ENCODE measurements at places on chromosomes 16 and 17.

DNA sequence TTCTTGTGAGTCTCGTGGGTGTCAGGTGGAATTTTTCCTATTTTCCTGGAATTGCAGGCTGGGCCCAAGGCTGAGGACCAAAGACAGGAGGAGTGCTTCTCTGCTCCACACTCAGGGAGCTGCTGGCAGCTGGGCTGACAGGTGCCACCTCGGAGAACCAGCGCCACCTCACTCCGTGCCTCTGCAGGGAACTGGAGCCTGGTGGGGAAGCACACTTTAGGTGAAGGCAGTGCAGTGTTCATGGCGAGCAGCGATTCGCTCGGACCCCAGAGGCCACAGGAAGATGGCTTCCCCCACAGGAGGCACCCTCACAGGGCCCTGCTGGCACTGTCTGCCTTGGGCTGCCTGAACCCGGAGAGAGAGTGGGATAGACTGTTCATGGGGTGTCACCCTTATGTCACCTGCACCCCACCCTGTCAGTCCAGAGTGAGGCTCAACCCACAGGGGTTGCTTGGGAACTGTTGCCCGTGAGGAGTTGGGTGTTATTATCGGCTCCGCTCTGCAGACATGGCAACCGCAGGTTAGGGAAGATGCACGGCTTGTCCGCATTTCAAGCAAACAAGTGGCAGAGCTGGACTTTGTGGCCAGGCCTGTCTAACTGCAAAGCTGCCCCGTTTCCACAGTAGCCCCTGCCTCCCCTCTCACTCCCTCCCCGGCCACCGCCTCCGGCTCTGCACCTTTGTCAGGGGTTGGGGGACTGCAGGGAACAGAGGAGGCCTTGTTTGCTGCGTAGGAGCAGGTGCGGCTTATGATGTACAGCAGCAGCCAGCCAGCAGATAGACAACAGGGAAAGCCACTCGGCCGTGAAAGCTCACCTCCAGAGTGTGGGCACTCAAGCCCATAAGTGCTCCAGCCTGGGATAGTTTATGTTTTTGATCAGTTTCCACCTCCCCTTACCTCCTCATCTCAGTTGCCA, 15.5 kb downstream of the TBC1D24 start:
- DNase-seq = no peak

DNA sequence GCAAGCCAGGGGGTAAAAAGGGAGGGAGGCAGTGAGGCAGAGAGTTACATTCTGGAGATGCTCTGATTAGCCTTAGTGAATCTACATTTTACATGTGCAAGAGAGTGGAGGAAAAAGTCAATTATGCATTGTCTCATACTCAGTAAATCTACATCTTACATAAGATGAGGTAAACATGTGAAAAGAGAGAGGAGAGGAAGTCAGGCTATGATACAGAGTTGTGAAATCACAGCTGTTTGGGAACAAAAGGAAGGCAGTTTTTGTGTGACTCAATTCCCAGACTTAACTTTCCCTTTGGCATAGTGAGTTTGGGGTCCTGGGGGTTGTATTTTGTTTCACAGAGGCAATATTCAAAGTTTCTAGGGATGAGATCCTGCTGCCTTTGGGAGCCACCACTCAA, 67.8 kb downstream of the GP2 start:
- no peak for DNase-seq

DNA sequence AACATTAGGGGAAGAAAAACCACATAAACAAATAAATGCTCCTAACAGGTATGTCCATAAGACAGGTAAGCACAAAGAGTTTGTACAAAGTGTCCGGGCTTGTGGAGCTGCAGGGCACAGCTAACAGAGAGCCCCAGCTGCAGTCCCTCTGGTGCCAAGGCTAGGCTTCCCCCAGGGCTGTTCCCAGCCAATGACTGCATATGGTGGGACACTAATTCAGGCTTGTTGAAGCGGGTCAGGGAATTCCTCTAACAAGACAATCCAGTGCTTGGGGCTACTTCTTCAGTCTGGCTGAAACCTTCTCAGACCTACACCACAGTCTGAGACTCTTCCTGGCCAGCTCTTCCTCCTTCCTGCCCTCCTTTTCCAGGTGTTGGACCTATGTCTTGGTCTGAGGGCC, 51.7 kb upstream of the ALDH3A1 start:
- no peak for DNase-seq

DNA sequence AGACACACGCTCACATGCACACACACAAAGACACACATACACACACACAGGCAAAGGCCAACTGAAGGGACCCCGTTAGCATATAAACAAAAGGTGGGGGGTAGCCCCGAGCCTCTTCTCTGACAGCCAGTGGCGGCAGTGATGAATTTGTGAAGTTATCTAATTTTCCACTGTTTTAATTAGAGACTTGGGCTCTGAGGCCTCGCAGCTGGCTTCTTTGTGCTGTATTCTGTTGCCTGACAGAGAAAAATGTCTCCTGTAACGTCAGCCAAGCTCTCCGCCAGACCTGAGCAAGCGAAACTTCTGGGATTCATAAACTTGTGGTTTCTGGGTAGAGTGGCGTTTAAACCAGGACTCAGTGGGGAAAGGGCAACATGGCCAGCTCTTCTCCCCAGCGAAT, 113.9 kb upstream of the FOXF1 start:
- DNase-seq = no peak

DNA sequence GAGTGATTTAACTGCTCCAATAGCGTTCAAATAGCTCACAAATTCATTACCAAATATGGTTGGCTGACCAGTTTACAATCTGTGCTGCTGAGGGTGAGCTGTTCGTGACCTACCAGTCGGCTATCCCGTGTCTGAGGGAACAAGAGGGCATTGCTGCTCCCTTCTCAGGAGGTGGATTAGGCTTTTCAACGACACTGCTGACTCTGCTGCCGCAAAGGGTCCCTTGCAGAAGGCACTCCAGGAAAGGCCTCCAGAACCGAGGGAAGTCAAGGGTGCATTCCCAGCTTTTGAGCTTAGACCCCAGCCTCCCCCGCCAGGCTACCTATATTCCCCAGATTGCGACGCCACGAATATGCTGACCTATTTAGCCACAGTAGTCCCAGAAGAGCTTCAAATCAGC, 32.3 kb downstream of the GJC1 start:
- no peak for DNase-seq

GRCh38 chr16:86926181-86927094, 348.1 kb downstream of the FOXL1 start:
- no peak for DNase-seq

DNA sequence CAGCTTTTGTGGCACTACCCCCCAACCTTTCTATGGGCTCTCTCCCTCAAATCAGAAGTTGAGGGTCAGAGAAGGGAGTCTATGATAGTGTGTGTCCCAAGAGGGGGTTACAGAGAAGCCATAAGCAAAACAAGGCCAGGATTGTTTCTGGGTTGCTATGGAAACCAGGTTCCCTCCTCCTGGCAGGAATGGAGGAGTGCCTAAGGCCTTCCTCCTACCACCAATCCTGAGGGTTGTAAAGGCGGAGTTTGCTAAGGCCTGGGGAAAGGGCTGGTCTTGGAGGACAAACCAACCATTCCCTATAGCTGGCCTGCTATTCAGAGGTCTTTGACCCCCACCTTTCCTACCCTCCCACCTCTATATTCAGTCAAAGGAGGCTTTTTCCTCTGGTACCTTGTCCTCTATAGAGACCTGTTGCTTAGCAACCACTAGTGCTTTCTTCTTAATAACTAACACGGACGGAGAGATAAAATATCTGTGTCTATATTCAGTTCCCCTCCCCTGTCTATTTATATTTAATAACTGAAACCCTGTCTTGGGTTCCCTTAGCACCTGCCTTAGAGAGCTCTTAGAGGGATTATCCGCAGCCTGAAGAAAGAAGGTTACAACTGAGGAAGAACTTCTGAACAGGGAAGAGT, 43.4 kb downstream of the NEUROD2 start:
- peak; percentile 77 for DNase-seq

GRCh38 chr17:78731904-78732303, 50.2 kb downstream of the CYTH1 start:
- DNase-seq = no peak

DNA sequence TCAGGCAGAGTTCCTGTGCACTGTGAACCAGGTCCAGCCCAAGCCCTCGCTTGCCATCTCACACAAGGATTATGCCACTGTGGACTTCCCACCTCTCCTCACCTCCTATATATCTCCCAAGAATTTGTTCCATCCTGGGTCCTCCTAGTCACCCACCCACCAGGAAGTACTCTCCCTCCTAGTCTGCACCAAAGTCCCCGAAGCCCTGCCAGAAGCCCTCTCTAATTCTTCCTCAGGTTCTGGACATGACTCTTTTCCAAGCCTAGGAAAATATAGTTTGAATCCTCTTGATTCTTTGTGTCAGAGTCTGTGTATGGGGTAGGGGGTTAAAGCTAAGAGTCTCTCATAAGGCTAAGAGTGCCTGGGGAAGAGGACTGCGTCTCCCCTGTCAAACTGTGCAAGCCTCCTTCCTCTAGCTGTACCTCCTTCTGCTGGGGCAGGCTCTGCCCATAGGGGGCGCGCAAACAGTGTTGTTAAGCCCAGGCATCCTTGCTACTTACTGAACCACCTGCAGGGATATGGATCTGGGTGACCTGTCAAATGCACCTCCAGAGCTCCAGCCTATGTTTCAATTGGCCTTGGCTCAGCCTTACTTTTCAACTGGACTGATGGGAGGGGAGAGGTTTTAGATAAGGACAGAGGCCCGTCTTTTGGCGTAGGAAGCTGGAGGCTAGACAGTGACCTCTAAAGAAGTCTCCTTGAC, 16.6 kb upstream of the DLX4 start:
- DNase-seq = peak; percentile 92

DNA sequence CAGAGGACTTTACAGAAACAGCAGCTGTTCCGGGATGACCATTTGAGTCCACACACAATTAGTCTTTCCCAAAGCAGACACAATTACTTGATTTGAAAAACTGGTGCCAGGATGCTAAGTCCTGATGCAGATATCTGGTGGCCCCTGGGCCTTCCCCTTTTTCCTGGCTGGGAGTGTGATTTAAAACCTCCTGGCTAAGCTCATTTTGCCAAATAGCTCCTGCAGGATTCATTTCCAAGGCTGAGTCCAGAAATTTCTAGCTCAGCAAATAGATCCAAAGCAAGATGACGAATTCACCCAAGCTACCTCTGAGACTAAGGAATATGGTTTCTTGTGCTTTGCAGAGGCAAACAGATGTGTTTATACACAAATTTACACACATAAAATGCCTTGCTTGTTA, 422.2 kb downstream of the CA10 start:
- no peak for DNase-seq

- no peak for DNase-seq
Measured at GRCh38 chr17:60327901-60328273, 64.0 kb downstream of the USP32 start.

- no peak for DNase-seq
Measured at GRCh38 chr17:78999947-79000395, 9.6 kb downstream of the CANT1 start.

- DNase-seq = no peak
Measured at GRCh38 chr16:76121636-76122035, 155.6 kb upstream of the CNTNAP4 start.

GRCh38 chr16:50457423-50457822, 88.6 kb upstream of the BRD7 start:
- DNase-seq = no peak

DNA sequence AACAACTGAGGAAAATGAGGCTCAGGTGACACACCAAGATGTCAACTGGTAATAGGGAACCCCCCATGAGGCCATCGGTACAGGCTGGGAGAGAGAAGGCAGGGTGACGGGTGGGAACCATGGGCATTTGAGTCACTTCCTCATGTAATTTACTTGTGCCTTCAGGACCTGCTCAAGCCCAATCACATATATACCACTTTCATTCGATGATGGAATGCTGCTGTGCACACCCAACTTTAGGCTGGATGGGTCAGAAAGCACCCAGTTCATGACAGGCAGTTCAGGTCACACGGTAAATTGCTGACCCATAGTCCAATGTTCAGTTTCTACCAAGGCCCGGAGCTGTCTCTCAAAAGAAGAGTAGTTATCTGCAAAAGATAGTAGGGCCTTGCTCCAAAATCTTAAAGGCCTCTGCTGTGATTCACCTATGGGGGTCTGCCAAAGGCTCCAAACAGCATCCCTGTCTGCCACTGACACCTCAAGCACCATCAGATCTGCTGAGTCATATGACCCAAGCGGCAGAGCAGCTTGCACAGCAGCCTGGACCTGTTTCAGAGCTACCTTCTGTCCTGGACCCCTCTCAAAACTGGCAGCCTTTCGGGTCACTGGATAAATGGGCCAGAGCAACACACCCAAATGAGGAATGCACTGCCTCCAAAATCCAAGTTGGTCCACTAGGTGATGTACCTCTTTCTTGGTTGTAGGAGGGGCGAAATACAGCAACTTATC, 24.7 kb downstream of the ZZEF1 start:
- DNase-seq = no peak

DNA sequence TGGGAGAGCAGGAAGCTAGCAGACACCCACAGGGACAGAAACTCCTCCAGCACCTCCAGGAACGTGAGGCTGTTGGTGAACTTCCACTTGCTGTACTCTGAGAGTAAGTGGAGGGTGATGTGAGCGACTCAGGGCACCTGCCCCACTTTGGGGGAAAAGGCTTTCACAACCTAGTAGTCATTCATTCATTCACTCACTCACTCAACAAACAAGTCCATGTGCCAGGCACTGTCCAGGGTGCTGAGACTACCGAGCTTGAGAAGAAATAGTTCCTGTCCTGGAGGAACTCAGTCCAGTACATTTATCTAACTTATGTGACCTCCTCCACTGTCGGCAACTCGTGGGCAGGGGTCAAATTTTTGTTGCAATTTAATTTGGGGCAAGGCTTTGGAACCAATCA, 26.6 kb downstream of the LGALS9 start:
- no peak for DNase-seq

DNA sequence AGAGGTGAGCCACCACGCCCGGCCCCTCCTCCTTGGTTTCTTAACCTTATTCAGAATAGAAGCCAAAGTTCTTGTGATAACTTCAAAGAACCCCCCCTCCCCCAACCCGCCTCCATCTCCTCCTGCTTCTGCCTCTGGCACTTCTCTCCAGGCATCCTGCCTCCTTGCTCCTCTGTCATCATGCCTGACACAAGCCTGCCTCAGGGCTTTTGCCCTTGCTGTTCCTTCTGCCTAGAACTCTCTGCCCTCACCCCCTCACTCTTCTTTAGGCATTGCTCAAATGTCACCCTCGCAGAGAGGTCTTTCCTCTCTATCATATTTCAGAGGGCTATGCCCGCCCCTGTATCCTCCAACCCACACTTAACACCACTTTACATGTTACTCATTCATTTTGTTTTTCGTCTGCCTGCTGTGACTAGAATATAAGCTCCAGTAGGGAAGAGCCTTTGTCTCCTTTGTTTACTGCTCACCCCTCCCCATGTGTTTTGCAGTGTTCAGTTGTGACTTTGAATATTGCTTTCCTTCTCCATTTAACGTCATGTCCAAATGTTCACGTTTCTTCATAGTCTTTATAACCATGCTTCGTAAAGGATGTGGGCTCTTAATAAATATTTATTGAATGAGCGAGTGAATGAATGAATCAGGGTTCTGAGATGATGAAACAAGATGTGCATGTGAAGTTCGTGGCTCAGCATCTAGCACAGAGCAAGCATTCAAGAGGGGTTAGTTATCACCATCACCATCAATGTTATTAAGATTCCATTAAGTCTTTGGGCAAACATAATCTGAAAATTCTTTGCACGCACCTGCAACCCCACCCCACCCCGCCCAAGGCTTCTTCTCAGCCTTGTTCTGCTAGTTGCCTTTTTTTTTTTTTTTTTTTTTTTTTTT, 186.2 kb upstream of the WSCD1 start:
- peak; percentile 35 for DNase-seq
